ENCODE measurements at places on chromosomes 6 and 20. TPM values are rescaled to one million over a fixed set of nuclear protein-coding genes. Genes with fewer than 3 reads are reported as not detected.

DNA sequence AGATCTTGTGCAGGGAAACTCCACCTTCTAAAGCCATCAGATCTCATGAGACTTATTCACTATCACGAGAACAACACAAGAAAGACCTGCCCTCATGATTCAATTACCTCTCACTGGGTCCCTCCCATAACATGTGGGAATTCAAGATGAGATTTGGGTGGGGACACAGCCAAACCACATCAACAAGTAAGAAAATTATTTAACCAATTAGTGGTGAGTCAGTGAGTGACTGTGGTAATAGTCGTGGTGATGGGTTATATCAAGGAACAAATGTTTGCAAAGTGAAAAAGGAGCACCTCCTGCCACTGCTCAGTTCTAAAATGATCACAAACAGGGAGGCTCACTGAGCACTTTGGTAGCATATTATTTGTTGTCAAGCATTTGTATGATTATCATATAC lies 20.6 kb downstream of the EPM2A start:
- no peaks in the 10 kb centered on the region for H3K4me1 ChIP-seq
- no peaks in the 10 kb centered on the region for H3K27me3 ChIP-seq
- H3K36me3 ChIP-seq = peaks cover 4% of the 10 kb centered on the region
- no peak overlapping the region for H3K27ac ChIP-seq

RAET1L gene
- not detected for total RNA-seq

TSBP1 gene
- total RNA-seq = not detected

DNA sequence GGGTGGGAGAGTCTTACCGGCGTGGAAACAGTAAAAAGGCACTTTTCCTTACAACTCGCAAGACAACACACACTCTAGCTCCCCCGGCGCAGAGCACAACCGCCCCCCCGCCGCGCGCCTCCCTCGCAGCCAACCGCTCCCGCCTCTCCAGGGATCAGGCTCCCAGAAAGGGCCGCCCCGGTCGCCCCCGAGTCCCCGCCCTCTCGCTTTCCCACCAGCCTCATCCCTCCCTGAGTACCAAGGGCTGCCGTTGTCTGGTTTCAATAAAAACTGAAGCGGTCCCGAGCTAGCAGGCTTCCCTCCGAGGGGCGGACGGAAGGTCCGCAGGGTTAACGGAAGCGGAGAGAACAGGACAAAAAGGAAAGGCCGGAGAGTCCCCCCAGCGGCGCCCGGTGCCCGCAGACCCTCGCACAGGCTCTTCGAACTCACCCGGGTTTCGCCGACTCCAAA lies 804 bp downstream of the ELOVL5 start:
- H3K4me3 ChIP-seq = peak overlapping the region; percentile 89
- peak; percentile 77 for DNase-seq
- H3K36me3 ChIP-seq = no peaks in the 10 kb centered on the region
- H3K27ac ChIP-seq = peak overlapping the region; percentile 85

- no peak for DNase-seq
- no peaks in the 10 kb centered on the region for H3K4me1 ChIP-seq
- no peaks in the 10 kb centered on the region for H3K27me3 ChIP-seq
- H3K4me3 ChIP-seq = no peak overlapping the region
- H3K27ac ChIP-seq = no peak overlapping the region
Observed at GRCh38 chr6:18510644-18511033, 123.5 kb downstream of the RNF144B start.

- H3K4me3 ChIP-seq = no peak overlapping the region
- H3K27ac ChIP-seq = no peak overlapping the region
- no peak for DNase-seq
- H3K36me3 ChIP-seq = no peaks in the 10 kb centered on the region
- no peaks in the 10 kb centered on the region for H3K27me3 ChIP-seq
Observed at GRCh38 chr6:12962987-12963386, 246.4 kb downstream of the PHACTR1 start.

DNA sequence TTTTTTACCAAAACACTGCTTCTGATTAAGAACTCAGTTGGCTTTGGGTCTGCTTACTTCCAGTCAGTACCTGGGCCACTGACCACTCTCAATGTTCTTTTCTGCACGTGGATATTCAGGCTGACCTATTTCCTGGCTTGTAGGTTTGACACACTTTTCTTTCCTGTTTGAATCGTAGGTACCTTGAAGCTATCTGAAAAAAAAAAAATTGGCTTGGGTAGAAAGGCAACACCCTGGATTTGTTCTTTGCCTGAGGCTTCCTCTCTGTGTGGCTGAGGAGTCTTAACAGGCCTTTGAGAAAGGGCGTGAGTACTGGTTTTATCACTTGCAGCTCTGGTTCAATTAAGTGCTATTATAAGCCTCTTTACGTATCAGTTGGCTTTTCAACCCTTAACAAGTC lies 60.6 kb upstream of the IL20RA start:
- no peaks in the 10 kb centered on the region for H3K27me3 ChIP-seq
- H3K36me3 ChIP-seq = no peaks in the 10 kb centered on the region
- H3K4me3 ChIP-seq = no peak overlapping the region

GRCh38 chr20:11076434-11077105 lies 402.8 kb upstream of the JAG1 start:
- DNase-seq = no peak
- no peaks in the 10 kb centered on the region for H3K27me3 ChIP-seq
- no peaks in the 10 kb centered on the region for H3K36me3 ChIP-seq
- no peak overlapping the region for H3K27ac ChIP-seq
- H3K4me1 ChIP-seq = no peaks in the 10 kb centered on the region

NPEPL1 gene
- 29.1 TPM for total RNA-seq

- no peaks in the 10 kb centered on the region for H3K4me1 ChIP-seq
- no peak overlapping the region for H3K27ac ChIP-seq
- no peak overlapping the region for H3K4me3 ChIP-seq
- H3K27me3 ChIP-seq = no peaks in the 10 kb centered on the region
Observed at GRCh38 chr6:1986454-1987243, 258.8 kb downstream of the GMDS start.

VTA1 gene
- 50.6 TPM for total RNA-seq

DNA sequence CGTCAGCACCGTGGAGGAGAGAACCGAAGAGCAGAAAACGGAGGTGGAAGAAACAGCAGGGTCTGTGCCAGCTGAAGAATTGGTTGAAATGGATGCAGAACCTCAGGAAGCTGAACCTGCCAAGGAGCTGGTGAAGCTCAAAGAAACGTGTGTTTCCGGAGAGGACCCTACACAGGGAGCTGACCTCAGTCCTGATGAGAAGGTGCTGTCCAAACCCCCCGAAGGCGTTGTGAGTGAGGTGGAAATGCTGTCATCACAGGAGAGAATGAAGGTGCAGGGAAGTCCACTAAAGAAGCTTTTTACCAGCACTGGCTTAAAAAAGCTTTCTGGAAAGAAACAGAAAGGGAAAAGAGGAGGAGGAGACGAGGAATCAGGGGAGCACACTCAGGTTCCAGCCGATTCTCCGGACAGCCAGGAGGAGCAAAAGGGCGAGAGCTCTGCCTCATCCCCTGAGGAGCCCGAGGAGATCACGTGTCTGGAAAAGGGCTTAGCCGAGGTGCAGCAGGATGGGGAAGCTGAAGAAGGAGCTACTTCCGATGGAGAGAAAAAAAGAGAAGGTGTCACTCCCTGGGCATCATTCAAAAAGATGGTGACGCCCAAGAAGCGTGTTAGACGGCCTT lies 41.6 kb downstream of the ZBTB2 start:
- H3K36me3 ChIP-seq = peaks cover 10% of the 10 kb centered on the region
- no peak overlapping the region for H3K27ac ChIP-seq

GPR63 gene
- total RNA-seq = 0.05 TPM

CALHM4 gene
- total RNA-seq = 1.2 TPM

GRCh38 chr20:38885357-38885756 lies 40.9 kb upstream of the FAM83D start:
- H3K36me3 ChIP-seq = no peaks in the 10 kb centered on the region
- no peak overlapping the region for H3K27ac ChIP-seq
- H3K27me3 ChIP-seq = peaks cover 22% of the 10 kb centered on the region
- H3K4me1 ChIP-seq = no peaks in the 10 kb centered on the region

ADTRP gene
- total RNA-seq = not detected

GATA5 gene
- 0.13 TPM for total RNA-seq

- H3K4me3 ChIP-seq = no peak overlapping the region
- peaks cover 2% of the 10 kb centered on the region for H3K4me1 ChIP-seq
- no peak for DNase-seq
- no peaks in the 10 kb centered on the region for H3K27me3 ChIP-seq
- peaks cover 8% of the 10 kb centered on the region for H3K36me3 ChIP-seq
Observed at GRCh38 chr20:44941120-44941691, 19.0 kb downstream of the TOMM34 start.

DNA sequence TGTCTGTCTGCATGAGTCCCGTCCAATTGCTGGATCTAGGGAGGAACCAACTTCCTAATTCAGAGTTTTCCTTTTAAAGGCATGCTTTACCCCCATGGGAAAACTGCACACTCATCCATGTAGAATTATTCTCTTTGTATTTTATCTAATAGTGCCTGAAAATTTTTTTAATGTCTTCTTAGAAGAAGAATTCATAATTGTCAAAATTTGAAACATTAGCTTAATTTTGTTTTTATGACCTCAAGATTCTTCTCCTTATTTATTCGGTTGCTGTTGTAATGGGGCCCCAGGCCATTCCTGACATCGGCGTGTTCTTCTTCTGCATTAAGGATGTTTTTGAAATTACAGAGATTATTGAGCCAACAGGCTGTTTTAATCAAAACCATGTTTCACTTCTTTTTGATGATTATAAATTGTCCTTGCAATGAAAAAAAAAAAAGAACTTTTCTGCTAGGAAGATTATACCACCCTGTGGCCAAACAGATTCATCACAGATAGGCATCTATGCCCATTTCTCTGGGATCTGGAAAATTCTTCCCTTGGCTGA lies 100.3 kb downstream of the ZNF217 start:
- H3K27me3 ChIP-seq = no peaks in the 10 kb centered on the region
- no peak overlapping the region for H3K27ac ChIP-seq
- no peak overlapping the region for H3K4me3 ChIP-seq
- no peak for DNase-seq
- no peaks in the 10 kb centered on the region for H3K36me3 ChIP-seq

LRP11 gene
- 9.3 TPM for total RNA-seq

Data from psoas muscle (tissue), 8 donors.